Activated CD4-positive, alpha-beta T cell treated with anti-CD3 and anti-CD28 coated beads for 24 hours (primary cell): ENCODE measurements at places on chromosomes 2 and 18.

DNA sequence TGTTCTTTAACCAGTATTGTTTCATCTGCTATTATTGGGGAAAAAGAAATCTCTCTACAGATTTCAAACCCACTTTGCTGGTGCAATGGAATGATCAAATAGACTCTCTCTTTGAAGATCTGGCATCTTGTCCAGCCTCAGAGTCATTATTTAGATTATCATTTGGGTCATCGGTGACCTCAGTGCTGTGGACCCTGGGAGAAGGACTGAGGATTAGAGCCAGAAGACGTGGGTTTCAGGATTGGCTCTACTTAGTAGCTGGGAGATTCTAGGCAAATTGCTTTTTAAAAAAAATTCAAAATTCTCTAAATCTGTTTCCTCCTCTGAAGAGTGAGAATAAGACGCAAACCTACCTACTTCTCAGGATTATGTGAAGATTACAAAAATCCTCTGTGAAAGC lies 107.6 kb upstream of the CTAGE1 start:
- DNase-seq, result no peak

GRCh38 chr2:59694176-59694575 lies 859.3 kb downstream of the BCL11A start:
- DNase-seq, result no peak

DNA sequence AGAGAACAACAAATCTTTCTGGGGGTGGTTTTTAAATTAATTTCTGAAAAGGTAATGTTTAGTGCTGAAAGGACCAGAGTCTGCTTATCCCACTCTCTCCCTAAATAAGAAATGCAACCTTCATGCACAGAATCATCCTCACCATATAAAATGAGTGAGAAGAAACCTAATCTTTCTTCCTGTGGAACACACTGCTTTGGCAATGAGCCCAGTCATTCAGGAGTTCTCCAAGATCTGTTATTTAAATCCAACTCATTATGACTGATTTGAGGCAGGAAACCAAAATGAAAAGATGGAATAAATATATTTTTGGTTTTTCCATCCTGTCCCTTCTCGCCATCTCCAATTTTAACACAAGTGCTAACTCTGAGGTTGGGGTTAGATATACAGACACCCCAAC lies 228.3 kb downstream of the SRBD1 start:
- DNase-seq, result no peak

- no peak for DNase-seq
Measured at GRCh38 chr2:101125808-101126207, 25.4 kb downstream of the TBC1D8 start.

GRCh38 chr18:3086871-3087270 lies 73.9 kb upstream of the LPIN2 start:
- DNase-seq, result no peak

- no peak for DNase-seq
Measured at GRCh38 chr2:219285894-219286425, 6.8 kb downstream of the DNAJB2 start.

DNA sequence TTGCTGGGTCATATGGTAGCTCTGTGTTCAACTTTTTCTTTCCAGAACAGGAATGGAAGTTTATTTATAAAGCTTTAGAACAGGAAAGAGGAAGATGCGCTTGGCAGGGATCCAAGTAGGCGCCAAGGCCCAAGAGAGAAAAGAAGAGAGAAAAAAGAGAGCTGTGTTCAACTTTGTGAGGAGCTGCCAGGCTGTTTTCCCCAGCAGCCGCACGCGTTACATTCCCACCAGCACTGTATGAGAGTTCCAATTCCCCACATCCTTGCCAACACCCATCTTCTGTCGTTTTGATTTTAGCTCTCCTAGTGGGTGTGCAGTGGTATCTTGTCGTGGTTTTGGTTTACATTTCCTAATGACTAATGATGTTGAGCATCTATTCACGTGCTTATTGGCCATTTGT lies 51.4 kb downstream of the KCNF1 start:
- no peak for DNase-seq

- no peak for DNase-seq
Measured at GRCh38 chr2:60476206-60476954, 77.1 kb downstream of the BCL11A start.

DNA sequence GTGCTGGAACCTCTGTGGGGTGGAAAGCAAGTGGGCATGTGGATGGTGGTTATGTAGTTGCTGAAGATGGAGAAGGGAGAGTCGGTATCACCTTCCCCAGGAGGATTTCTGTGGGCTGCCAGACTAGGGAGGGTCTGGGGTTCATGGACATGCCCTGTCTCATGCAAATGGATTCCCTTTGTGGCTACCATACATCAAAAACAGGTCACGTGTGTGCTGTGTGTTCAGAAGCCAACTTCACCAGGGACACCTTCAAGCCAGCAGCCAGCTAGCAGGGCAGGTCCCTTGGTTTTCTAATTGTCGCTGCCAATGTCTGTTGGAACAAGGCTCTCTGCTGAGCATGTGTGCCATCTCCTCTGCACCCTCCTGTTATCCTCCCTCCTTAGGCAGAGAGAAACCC lies 155.2 kb downstream of the ATP9B start:
- no peak for DNase-seq

DNA sequence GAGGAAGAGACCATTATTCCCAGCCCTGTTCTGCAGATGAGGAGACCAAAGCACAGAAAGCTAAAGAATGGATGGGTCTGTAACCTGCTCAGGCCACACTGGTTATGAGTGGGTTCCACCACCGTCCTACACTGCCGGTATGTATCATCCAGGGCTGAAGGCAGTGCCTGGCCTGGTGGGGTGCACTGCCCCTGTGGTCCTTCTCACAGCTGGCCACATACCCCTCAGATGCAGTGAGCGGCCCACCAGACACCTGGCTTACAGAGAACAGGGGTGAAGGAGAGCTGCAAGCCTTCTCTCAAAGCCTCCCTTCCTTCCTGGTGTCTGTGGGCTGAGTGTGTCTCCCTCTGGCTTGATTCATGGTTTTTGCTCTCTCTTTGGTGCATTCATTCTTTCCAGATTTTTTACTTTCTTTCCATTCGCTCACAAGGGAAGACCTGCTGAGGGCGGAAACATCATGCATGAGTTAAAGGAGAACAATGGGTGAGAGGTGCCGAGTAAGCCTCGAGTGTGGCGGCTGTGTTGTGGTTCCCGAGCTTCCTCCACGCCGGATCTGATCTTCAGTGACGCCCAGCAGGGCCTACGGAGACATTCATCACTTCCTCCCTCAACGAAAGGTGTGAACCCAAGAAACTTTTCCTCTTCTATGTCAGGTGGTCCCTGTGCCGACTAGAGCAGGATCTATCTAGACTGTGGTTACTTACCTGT lies 62.1 kb upstream of the REL start:
- DNase-seq, result peak; percentile 61

DNA sequence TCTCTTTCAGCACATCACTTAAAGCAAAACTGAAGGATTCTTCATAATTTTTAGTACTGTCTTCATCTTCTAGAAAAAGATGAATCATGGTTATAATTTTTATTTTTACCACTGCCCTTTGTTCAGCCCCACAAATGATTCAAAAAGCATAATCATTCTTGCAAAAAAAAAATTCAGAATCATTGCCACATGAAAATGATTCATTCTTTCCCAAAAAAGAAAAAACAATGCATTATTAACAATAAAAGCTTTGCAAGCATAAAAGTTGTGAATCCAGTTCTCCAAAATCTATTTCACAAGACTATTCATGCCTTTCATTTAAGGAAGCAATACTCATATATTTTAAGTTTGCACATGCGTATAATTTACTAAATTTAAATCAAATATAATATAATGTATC lies 204.8 kb downstream of the RBM43 start:
- DNase-seq, result no peak

DNA sequence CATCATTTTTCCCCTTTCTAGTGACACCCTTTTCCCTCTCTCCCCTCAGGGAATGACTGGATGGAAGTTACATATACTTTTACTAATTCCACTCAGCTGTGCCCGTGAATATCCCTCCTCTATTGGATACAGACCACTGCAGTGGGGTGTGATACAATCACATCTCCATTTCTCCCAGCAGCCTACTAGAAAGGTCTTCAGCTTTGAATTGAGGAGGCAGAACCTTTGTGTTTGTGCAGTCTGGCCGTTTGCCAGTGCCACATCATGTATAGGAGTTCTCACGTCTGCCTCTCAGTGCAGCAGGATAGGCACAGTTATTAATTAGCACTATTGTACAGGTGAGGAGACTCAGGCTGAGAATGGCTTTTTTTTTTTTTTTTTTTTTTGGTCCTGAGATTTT lies 16.4 kb downstream of the TNFRSF11A start:
- DNase-seq, result no peak

GRCh38 chr18:79604913-79605880 lies 74.4 kb upstream of the CTDP1 start:
- no peak for DNase-seq

DNA sequence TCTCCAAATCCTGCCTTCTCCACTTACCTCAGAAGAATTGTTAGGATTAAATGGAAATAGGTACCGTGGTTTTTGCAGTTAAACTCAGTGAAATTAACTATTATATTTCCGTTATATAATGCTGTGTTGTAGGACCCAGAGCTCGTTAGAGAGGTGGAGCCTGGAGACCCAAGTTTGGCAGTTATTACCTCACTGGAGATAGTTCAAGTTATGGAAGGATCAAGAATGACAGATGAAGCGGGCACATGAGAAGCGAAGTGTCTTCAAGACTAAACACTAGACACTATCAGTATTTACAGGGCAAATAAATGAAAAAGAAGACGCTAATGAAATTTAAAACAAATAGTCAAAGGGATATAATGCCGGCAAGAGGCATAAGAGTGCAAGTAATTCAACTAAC lies 866 bp downstream of the CWC22 start:
- no peak for DNase-seq

DNA sequence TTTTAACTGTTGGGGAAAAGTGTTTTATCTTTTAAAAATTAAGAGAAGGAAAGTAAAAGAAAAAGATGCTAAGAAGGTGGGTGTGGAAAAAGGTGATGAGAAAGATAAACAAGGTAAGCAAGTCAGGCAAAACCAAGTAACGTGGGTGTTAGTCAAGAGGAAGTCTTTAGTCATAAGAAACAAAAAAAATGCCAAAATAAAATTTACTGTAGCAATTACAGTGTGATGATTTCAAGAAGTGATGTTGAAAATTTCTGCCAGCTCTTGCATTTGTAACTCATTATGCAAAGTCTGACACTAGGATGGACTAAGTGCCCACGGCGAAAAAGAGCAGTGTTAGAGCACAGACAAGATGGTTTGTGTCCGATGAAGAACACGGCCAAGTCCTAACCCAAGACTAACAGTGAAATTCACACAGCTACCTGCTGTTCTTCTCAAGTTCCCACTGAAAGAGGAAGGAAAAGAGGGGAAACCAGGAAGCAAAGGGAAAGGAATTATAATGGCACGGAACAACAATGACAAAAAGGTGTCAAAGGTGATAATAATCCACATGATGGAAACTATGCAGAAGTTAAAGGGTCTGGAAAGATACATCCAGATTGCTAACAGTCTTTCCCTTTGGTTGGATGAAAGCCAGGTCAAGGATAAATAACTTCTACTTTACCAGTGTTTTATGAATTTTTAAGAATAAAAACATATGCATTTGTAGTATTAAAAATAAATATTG lies 34.1 kb downstream of the NOL10 start:
- no peak for DNase-seq

- DNase-seq, result no peak
Measured at GRCh38 chr2:71694501-71695234, 241.3 kb downstream of the DYSF start.

- no peak for DNase-seq
Measured at GRCh38 chr2:30030361-30030760, 109.0 kb upstream of the ALK start.

GRCh38 chr2:85734015-85734414 lies 19.8 kb upstream of the ATOH8 start:
- DNase-seq, result no peak
